ENCODE measurements at places on chromosomes 5 and 9.

GRCh38 chr5:59598547-59598874 lies 295.0 kb downstream of the PDE4D start:
- no peak for DNase-seq

DNA sequence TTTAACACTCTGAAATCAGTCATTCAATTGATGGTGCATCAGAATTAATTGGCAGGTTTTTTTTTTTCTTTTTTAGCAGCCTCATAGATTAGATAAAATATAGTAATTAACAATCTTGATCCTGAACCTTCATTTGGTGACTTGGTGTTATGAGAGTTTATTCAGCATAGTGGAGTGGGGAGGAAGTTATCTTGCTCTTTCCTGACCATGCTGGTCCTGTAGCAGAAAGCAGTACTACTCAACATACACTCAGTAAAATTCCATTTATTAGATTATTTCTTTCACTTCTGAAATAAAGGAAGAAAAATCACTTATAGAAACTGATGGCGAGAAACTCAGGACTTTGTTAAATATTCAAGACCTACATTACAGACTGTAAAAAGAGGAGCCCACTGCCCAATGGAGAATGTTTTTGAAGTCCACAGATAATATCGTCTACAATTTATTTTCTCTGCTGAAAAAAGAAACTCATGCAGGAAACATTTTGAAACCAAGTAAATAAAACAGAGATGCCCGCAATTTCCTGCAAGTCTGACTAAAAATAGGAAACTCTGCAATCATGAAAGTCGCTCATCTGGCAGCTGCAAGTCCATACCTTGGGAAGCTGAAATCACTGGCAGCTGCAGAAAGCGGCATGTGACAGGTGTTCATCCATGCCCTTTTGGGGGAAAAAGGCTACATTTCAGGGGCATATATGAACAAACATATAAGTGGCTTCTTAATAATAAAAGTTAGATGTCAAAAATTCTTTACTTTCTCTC lies 233.2 kb upstream of the RFX3 start:
- no peak for DNase-seq

GRCh38 chr9:99626426-99626825 lies 195.3 kb upstream of the NR4A3 start:
- no peak for DNase-seq

GRCh38 chr5:68441309-68442073 lies 225.9 kb downstream of the PIK3R1 start:
- no peak for DNase-seq

DNA sequence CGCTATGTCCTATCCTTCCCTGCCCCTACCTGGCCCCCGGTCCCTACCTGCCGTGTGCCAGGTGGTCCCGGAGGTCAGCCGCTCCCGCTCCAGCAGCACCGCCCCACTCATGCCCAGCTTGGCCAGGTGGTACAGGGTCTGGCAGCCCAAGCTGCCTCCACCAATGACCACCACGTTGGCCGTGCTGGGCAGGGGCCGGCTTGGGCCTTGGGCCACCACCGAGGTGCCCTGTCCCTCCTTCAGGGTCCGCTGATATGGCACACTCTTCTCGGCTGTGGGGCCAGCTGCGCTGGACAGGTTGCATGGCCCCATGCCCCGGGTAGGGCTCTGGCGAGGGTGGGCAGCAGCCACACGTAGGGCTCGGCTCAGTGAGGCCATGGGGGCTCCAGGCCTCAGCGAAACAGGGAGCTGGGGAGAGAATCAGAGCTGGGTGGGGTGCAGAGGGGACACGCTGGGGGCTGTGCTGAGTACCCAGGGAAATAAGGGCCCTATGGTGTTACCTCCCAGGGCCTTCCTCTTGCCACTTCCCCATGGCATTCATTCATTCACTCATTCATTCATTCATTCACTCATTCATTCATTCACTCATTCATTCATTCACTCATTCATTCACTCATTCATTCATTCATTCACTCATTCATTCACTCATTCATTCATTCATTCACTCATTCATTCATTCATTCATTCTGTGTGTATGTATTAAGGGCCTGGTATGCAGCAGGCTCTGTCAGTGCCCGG lies 4.2 kb downstream of the SARDH start:
- no peak for DNase-seq

DNA sequence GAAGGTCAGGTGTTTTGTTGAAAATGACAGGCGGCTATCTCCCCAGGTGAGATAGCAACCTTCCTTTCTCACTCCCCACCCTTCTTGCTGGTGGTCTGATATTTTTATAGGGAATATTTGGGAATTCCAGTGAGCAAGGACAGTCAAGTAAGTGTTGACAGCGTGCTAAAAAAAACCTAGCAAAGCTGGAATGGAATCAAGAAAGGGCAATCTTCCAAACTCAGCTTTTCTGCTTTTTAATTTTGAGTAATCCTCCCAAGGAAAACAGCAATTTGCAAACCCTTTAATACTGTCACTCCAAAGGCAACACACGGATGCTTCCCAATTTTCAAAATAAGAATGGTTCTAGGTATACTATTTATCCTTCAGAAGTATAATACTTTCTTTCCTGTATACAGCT lies 143.7 kb upstream of the PCA3 start:
- DNase-seq: no peak

- no peak for DNase-seq
These were observed 18.5 kb downstream of the TMEM167A start for GRCh38 chr5:83058726-83059125.

GRCh38 chr5:164967354-164967753 lies 1461.9 kb downstream of the MAT2B start:
- no peak for DNase-seq

DNA sequence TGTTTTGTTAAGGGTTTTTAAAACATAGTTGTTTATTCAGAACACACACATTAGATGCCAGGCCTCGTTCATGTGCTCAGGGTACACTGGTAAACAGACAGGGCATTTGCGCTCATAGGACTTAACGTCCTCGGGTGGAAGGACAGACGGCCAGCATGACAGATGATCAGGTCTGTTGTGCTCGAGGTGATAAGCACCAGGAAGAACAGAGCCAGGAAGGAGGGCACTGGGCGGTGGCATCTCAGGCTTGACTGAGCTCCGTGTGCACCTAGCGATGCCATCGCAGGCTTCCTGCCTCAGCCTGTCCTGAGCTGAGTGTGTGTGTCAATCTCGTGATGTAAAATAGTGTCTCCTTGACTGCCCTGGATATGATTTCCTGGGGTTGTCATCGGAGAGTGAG lies 96.5 kb downstream of the EHMT1 start:
- DNase-seq: no peak

GRCh38 chr9:12494411-12494810 lies 198.8 kb upstream of the TYRP1 start:
- DNase-seq: no peak
